Fibroblast of mammary gland (primary cell): ENCODE measurements at places on chromosomes 11 and 22.
A peak's percentile ranks its signal among the peaks of the same experiment; 100 is the strongest.

- DNase-seq: no peak
These were observed 103.2 kb downstream of the ETS1 start for GRCh38 chr11:128484172-128484571.

- DNase-seq: no peak
These were observed 2.0 kb downstream of the GNAZ start for GRCh38 chr22:23072077-23072910.

GRCh38 chr11:108097179-108097578, 24.2 kb upstream of the ACAT1 start:
- no peak for DNase-seq

GRCh38 chr22:49599039-49599438, 228.6 kb downstream of the BRD1 start:
- no peak for DNase-seq

GRCh38 chr11:78991681-78992080, 417.0 kb upstream of the NARS2 start:
- no peak for DNase-seq

- no peak for DNase-seq
These were observed 51.9 kb downstream of the CSTF3 start for GRCh38 chr11:33109294-33109895.

DNA sequence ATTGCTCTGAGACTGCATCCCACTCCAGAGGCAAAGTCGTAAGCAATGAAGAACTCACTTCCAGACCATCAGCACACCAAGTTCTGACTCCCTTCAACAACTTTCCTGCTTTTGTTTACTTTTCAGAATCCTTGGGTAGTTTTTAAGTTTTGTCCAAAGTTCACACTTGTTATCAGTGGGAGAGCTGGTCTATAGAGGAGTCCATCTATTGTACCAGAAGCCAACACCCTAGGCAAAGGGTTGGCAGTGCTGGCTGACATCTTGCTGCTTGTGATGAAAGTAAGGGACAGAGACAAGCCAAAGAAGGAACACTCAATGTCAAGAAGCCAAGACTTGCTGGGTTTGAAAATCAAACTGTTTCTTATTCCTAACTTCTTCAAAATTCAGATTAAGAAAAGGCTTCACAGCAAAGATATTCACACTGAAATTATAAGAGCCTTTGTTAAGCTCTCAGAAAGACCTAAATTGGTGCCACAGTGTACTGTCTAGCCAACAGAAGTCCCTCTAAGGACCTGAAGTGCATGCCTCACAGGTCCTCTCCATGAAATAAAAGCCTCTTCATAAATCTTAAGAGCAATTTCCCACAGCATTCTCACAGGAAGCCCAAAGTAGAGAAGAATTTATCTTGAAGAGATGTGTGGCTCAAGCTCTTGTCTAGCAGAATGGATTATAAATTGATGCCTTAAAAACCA, 21.5 kb upstream of the LINC01488 start:
- DNase-seq: no peak

DNA sequence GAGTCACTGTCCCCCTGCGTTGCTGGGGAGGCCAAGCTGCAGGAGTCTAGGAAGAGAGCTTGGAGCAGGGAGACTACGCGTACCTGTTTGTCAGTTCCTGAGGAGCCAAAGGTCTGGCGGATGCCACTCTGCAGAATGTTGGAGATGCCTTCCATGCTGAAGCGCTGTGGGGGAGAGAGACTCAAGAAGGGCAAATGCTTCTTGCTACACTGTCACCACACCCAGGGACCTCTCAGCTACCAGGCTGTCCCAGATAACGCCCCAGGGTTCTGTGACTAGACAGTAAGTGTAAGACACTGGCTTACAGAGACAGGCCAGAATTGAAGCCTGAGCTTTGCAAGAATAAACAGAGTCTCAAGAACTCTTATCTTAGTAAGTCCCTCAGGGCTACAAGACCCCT, 42.0 kb downstream of the FEZ1 start:
- DNase-seq: no peak

DNA sequence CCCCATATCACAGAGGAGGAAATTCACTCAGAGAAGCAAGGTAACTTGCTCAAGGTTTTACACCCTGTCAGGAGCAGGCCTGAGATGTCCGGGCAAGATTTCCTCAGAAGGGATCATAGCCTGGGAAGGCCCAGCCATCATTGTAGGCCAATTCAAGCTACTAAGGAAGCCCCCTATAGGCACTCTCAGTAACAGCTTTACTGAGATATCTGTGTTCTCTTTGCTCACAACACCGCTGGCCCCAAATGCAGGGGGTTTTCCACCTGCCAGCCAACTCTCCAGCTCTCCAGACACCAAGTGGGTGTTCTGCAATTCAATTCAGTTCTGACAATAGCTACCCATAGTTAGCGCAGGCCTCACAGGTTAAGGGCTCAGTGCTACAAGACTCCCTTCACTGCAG, 84.0 kb downstream of the SLC36A4 start:
- no peak for DNase-seq

DNA sequence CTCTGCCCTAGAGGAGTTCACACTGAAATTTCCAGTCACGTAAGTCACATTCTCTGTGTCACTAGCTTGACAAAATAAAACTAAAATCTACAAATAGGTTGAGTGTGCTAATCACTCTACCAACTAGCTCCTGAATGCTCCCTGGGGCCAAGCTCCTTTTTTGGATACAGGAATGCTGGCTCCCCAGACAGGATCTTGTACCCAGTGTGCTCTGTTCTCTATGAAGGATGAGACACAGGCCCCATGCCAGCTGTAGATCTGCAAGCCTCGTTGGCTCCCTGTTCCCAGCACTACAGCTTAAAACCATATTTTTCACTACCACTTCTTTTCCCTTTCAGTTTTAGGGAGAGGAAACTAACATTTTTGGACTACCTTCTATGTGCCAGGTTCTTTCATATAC, 3.7 kb upstream of the IPO7 start:
- DNase-seq: no peak

DNA sequence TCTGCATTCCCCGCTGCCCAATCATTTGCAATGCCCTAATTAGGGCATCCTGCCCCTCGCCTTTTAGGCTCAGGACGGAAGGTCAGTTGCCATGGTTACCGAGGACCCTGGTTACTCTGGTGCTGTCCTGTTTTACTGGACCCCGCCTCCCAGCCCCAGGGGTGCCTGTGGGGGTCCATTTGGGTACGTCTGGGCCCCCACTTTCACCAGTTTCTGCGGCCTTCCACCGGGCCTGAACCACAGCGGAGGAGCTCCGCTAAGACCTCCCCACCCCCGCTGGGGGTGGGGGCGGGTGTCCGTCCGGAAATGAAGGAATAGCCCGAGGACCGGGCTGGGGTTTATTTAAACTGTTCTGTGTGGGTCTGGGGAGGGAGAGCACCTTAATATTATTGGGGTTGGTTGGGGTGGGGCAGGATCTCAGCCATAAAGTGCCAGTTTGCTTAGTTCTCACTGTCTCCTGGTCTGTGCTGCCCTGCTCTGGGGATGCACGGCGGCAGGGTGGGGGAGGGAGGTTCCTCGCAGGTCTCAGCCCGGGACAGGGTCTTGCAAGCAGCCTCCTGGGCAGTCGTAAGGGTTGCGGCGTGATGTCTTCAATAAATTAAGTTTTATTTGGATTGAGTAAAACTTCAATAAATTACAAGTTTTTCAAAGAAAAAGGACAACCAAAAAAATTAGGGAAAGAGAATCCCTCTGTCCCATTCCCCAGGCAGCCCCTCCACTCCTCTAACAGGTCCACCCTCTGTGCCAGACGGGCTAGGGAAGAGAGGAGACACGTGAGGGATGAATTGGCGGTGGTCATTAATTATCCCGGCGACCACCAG, 5.3 kb downstream of the PHOX2A start:
- DNase-seq: no peak

DNA sequence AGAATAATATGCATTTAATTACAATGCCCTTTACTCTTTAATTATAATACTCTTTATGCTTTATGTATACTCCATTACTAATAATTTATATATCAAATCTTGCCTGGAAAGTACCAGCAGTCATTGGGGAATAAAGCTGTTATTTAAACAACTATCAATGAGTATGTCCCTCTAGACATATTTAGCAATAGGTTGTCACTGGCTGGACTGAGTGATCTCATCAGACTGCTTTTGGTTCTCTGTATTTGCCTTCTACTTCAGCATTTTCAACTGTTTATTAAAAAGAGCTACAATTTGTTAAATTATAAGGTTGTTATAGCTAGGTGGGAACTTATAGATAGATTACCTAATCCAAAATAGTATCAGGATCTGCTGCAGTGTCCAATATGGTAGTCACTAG, 267.2 kb downstream of the DCDC1 start:
- no peak for DNase-seq

GRCh38 chr22:37281646-37282384, 493 bp upstream of the CYTH4 start:
- no peak for DNase-seq

- DNase-seq: no peak
These were observed 32.6 kb upstream of the KCNQ1OT1 start for GRCh38 chr11:2732261-2732939.

DNA sequence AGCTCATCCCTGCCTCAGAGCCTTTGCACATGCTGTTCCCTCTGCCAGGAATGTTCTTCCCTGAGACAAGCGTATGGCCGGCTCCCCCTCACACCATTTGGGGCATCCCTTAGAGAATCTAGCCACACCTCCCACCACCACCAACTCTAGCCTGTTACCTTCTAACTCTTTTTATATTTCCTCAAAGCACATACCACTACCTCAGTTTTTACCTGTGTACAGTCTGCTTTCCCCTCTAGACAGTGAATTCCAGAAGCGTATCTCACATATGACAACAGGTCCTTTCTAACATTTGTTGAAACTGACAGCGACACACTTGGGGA, 75.1 kb upstream of the ARFGAP3 start:
- DNase-seq: no peak

- no peak for DNase-seq
These were observed 27.9 kb downstream of the SBF1 start for GRCh38 chr22:50446708-50447575.

- no peak for DNase-seq
These were observed 59.9 kb downstream of the FAT3 start for GRCh38 chr11:92284558-92284957.

DNA sequence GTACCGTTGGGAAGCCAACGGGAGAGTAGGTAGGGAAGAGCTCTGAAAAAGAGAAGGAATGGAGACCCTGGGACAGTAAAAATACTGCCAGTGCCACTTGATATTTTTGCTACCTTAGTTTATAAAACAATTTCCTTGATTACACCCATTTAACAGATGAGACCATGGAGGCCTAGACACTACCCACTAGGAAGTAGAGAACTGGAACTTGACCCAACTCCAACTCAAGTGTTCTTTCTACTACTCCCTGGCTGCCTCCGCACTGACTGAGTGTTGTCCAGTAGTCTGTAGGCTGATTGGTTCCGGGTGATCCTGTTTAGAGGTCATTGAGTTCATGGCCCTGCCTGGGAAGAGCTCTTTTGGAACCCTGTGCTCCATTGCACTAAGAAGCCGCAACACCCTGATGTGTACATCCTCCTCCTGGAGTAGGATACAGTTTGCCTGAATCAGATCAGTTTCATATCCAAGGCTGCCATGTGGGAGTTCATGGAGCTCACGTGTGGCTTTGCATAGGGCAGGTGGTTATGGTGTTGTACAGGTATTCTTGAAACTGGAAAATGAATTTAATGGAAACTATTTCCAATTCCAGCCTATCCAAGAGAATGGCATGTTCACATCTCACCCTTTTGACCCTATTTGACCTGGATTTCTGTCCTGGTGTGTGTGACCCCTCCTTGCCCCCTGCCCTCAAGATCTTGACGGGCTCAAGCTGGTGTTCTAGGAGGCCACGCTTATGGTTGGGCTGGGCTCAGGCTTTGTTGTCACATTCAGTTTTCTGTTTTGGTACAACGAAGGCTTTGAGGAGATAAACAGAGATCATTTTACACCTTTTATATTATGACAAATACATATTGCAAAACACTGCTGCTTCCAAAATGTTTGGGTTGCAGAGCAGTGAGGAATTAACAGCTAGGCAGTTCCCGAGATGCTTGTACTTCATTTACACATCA, 102.2 kb upstream of the NNMT start:
- peak; percentile 49 for DNase-seq

DNA sequence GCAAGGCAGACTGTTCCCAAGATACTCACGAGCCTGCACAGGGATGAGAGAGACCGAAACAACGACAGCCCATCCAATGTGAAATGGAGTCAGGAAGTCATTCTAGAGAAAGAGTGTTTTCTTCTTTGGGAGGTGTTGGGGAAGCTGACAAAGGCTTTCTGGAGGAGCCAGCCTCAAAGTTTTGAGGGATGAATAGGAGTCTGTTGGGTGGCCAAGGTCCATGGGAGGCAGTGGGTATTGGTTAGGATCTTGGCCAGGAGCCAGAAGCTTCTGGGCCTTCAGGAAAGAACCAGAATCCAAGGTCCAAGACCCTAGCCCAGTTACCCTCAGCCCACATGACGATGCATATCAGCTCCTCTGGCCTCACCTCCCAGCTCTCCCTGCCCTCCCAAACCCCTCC, 59.9 kb upstream of the SHISAL1 start:
- no peak for DNase-seq

- no peak for DNase-seq
These were observed 3.9 kb downstream of the CDPF1 start for GRCh38 chr22:46246178-46246577.

- DNase-seq: no peak
These were observed 309.0 kb downstream of the BLID start for GRCh38 chr11:121807051-121807450.

- DNase-seq: no peak
These were observed 18.6 kb upstream of the FOLR1 start for GRCh38 chr11:72173291-72173690.

GRCh38 chr11:66986178-66986545, 11.1 kb downstream of the C11orf86 start:
- DNase-seq: no peak

DNA sequence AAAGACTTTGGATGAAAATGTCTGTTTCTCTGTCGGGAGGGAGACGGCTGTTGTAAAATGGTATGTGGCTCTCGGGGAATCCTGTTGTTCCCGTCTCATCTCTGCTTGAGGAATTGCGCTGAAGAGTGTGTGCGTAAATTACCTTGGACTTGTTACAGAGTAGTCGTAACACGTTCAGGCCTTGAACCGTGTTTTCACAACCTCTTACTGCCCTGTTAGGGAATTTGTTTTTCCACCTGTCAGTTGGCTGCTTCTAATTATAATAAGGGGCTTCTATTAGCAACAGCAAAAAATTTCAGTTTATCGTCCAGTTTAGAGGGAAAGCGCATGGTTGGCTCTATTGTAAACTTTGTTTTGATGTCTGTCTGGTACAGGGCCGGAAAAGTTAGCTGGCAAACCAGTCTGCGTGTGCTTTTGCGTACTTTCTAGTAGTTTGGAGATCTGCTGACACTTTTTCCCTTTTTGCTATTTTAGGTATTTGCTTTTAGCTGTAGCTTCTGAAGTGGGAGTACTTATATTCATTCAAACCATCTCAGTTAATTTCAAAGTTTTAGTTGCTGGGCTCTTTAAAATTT, 1.5 kb downstream of the HIPK3 start:
- DNase-seq: peak; percentile 72
